Activated CD4-positive, alpha-beta T cell treated with anti-CD3 and anti-CD28 coated beads, Interleukin-10, Interleukin-2, amounts not matched to agents 100 ng/mL and 50 ng/mL, durations not matched to agents 16 hours and 8 hours (primary cell): ENCODE measurements at places on chromosomes 4 and X.

DNA sequence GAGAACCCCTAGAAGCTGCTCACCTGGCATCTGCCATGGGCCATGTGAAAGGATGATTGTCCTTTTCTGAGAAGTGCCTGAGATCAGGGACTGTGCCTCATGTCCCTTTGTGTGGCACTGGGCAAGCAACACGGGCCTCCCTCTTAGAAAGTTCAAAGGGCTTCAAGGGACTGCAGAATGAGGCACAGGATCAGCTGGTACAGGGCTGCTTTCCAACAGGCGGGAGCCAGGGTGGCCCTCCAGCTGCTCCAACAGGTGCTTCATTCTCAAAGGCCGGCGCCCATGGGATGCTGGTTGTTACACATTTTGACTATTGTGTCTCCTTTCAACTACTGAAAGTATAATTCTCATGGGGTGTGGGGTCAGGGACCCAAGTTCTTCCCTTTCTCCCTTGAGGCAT, 114.7 kb downstream of the ENPP6 start:
- no peak for DNase-seq

DNA sequence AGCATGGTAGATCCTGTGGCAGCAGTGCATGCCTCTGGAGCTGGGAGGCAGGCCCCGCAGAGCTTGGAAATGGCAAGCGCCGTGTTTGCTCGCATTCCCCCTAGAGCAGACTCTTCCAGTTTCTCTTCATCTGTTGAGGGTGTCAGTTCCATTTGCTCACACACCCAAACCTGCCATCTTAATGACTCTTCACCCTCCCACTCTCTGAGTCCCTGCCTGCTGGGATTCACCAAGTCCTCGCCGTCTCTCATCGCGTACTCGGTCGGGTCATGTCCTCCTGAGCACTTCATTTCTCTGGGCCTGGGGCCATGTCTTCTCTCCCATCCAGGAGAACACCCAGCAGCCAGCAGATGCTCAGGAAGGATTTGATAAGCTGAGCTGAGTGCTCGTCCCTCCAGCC, 16.9 kb downstream of the ZBTB49 start:
- no peak for DNase-seq

- no peak for DNase-seq
Observed at GRCh38 chrX:119757646-119757978, 776 bp upstream of the SOWAHD start.

GRCh38 chrX:53281963-53282695, 745 bp upstream of the IQSEC2 start:
- DNase-seq, result no peak

DNA sequence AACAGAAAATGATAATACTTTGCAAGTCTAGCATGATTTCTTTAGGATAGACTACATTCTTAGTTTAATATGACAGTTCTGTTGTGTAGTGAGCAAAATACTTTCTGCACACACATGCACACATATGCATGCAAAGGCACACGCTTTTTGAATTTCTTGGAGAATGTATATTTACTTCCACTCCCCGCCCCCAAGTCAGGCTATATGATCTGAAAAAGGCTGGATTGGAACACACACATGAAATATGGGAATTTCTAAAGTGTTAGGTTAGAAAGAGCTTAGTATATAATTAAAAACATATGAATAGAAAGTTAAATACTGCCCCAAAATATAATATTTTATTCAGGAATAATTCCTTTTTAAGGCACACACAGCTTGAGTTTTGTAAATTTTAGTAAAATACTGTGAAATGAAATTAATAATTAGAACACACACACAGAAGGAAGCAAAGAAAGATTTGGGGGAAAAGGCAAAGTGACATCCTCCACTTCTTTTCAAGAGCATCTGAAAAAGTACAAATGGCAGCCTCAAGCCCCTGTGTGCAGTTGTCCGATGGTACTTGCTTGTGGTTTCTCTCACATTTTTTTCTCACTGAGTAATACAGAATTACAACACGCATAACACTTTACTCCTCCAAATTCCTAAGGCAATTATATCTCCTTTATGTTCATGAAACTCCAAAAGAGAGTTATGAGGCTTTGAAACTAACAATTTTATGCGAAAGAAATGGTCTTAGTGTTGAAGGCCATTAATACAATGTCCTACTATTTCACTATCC, 228.9 kb upstream of the ETNPPL start:
- DNase-seq, result no peak

- DNase-seq, result peak; percentile 16
Observed at GRCh38 chr4:165294907-165295306, 32.6 kb upstream of the MSMO1 start.

GRCh38 chr4:178165251-178165950, 723.2 kb upstream of the AGA start:
- no peak for DNase-seq

- DNase-seq, result no peak
Observed at GRCh38 chr4:27692868-27693634, 832.4 kb downstream of the STIM2 start.

- DNase-seq, result no peak
Observed at GRCh38 chr4:157791236-157791635, 381.6 kb downstream of the GASK1B start.

DNA sequence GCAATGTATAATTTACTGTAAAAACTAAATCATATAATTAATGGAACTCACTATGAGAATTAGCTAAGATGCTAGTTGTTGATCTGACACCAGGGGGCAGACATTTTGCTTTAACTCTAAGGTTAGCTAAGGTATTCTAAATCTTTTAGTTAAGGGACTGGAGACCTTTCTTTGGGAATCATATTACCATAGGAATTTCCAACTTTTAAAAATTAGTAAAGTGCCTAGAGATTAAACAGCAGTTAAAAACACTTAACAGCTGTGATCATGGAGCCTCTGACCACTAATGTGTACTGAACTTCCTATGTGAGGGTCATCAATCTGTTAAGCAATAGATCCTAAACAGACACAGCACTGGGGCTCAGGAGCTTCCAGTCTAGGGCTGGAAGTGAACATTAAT, 226.6 kb downstream of the NSUN7 start:
- DNase-seq, result peak; percentile 32

DNA sequence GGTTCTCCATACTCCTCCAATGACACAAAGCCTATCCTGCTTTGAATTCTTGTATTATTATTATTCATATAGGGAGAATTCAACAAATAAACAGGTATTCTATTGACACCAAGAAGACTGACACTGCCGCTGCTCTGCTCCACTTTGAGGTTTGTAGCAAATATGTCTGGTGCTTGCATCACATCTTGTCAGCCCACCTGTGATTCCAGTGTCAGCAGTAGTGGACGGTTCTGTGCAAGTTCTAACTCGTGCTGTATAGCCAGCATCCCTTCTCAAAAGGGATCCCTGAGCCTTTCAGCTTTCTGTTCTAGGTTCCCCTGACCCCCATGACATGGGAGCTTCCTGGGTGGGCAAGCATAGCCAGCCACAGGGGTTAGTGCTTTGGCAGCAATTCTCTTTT, 296.0 kb upstream of the FTHL17 start:
- no peak for DNase-seq

DNA sequence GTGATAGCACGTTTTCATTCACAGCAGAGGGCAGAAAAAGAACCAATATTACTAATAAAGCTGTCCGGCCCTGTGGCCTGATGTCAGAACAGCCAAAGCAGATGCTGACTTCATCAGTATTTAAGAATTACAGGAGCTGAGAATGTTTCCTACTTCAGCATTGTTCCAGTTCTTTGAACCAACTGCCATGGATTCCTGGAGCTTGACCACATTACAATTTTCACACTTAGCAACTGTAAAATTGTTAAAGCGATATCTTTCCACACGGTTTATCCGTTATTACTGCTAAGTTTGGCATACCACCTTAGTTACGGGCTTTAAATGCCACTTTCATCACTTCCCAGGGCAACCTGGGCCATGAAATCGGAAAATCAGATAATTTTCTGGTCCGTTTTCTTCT, 118.2 kb downstream of the EPHA5 start:
- no peak for DNase-seq

DNA sequence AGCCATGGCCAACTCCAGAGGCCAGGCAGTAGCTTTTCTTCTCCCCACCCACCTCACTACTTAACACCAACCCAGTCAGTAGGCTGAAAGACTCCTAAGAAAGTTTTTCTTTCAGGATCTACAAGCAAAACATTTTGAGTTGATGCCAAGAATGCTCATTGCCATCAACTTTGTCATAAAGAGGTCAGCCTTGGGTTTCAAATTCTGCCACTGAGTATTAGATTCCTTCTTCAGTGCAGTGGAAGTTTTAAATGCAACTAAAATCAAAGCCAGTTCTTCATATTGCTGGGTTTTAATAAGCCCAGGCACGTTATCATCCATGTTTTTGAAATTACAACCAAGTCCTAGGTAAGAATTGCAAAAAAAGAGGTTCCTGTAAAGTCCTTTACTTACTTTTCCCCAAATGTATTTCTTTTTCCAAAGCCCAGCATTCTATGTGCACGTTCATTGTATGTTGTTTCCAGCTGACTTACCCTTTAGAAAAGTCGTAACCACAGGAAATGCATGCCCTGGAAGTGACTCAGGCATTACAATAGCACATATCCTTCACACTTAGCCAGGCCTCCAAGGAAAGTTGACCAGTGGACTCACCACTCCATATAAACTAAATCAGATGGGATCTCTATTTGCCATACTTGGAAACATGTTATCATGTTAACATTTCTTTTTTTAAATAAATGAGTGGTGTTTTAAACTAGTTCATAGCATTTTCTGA, 229.9 kb downstream of the SOX3 start:
- DNase-seq, result no peak

GRCh38 chr4:89837993-89838390, 1.0 kb upstream of the SNCA start:
- no peak for DNase-seq

DNA sequence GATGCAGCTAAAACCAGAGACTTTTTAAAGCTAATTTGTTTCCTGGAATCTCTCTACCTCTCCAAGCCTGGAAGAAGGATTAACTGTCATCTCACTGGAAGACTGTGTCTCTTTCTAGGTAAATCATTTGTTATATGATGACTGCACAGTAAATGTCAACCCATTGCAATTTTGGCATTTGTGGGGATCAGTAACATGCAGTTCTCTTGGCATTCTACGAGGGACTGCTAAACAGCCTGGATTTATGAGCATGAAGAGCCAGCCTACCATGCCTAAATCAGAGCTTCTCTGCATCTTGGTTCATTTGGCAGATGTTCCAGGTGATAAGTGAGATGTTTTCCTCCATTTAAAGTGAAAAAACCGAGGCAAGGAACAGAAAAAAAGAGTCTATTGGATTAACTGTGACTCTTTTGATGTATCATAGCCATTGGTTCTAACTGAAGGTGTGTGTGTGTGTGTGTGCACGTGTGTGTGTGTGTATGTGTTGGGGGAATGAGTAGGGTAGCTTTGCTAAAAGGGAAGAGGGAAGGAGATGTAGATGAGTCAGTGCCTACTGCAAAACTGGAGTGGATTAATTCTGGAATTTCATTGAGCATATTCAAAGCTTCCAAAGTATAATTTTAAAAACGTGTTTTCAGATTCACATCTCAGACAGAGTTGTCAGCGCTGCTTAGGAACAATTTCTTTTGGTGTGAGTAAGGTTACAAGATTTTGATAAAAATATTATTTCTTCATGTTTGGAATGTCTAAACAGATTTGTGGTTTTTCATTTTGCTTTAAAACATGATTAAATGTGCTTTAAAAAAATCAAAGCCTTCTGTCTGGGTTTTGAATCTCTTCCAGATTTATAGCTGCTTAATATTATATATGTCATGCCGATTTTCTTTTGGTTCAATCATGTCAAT, 123.2 kb upstream of the LNX1 start:
- no peak for DNase-seq

- no peak for DNase-seq
Observed at GRCh38 chrX:141142946-141143345, 34.0 kb downstream of the LDOC1 start.

- no peak for DNase-seq
Observed at GRCh38 chrX:6770936-6771335, 236.0 kb upstream of the VCX3A start.

GRCh38 chrX:35800474-35800873, 2.3 kb downstream of the MAGEB16 start:
- DNase-seq, result no peak

DNA sequence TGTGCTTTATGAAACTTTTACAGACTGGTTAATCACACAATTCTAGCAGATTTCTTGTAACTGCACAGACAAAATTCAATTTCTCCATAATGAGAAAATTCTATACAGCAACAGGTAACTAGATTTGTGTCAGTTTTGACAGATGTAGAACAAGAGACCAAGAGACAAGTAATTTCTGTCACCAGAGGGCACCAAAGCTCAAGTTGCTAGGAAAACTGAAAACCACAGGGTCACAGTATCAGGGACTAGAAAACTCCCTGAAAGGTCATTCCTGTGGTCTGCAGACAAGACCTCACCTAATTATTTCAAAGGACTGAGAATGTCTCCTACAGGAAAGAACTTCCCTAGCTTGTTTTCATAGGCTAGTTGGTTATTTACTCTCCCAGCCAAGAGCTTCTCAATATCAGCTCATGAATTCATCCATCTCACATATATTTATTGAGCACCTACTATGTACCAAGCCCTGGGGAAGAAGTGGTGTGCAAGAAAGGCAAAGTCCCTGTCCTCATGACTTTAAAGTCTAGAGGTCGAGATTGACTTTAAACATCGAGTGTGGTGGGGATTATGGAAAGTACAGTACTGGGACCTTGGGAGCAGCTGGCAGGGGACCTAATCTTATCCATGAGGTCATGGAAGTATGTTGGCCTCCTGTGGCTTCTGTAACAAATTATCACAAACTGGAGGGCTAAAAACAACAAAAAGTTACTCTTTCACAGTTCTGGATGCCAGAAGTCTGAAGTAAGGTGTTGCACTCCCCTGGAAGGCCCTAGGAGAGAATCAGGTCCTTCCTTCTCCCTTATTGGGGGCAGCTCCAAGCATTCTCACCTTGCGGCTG, 47.8 kb upstream of the SETD7 start:
- DNase-seq, result peak; percentile 63

DNA sequence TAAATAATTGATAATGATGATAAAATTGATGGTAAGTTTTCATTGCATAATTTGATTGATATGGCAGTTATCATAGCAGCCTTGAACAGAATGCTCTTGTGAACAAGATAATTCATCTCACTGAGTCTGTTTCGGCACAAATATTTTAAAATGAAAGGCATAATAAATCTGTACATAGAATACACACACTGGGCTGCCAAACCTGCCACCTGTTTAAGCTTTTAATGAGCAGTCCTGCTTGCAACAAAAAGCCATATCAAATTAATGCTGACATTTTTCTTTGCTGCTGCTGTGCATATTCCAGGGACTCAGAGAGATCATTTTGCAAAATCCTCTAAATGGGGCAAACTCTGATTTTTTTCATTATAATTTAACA, 201.1 kb downstream of the ARHGAP24 start:
- DNase-seq, result no peak

GRCh38 chrX:106698693-106699092, 27.8 kb upstream of the RNF128 start:
- DNase-seq, result no peak

DNA sequence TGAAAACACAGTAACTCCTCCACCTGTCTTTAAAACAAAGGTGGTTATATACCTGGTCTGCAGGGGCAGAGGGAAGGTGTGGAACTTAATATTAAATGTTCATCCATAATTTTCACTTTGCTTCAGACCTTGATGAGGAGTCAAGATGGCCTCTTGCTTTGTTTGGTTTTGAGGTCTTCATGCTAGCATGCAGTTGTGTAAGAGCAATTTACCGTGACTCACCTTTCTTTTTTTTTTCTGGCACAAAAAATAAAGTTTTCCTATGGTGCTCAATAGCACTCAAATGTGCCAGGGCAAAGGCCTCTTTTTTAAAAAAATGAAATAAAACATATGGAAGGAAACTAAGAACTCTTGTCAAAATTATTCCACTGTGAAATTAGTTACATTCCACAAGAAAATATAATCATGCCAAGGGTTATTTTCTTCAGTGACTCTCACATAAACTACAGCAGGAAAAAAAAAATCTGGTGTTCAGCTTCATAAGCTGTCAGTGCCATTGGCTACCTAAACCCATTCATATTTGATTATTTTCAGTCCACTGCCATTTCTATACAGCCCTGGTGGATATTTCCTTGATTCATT, 128.2 kb downstream of the SLC7A11 start:
- DNase-seq, result no peak
